ENCODE measurements at places on chromosomes 7 and 10.

DNA sequence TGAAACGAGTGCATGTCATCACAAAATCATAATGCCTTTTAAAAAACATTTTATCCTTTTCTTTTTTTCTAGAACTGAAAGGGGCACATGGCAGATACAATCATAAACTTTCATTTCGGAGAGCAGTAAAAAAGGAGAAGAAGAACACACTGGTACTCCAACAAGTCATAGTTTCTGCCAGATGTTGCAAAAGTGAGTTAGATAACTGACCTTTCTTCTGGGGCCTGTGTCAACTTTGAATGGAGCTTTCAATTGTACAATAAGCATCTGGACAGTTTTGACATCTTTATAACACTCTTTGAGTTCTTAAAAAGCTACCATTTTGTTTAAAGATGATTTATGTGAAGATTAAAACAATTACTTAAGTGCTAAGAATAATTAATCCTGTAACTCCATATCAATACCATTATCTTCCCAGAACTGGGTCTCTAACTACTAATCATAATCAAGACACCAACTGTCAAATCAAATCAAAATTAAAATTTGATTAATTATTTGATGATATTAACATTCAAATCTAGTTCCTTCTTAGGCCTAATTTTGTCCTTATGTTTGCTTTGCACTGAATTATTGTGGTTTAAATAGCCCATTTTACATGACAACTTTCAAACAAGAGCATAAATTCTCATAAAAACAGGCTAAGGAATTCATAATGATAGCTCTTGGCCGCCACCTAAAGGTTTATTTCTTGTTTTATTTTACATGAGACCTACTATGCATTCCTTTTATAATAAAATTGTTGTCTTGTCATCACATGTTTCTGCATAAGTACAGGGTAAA lies 19.5 kb upstream of the ITGB8 start:
- no peak for DNase-seq

GRCh38 chr10:24571870-24572450 lies 151.7 kb downstream of the ARHGAP21 start:
- DNase-seq, result no peak

DNA sequence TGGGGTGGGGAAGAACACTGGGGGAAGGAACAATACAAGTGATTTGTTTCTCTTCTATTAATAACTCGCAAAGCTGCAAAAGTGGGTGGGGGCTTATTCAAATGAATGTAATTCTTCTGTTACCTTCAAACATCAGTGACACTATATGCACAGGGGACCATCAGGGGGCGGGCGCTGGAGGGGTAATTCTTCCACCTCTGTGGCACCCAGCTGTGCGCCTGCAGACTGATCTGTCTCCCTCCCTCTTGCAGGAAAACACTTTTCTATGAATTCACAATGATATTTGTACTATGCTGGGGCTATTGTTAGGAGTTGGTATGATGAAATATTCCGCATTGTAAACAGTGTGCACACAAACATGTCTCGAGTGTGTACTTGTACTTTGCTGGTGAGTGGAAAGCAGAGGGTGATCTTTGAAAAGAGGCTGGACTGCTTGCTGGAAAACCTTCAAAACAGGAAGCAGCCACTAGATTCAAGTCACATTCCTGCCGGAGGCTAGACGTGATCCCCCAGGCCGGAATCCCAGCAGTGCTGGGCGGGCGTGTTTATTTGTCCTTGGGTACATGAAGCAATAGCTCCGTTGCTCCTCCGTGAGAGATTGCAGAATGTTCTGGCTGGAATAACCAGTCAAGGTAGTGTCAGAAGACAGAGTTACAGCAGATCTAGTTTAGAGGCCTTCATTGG lies 15.8 kb upstream of the BNIP3 start:
- no peak for DNase-seq

DNA sequence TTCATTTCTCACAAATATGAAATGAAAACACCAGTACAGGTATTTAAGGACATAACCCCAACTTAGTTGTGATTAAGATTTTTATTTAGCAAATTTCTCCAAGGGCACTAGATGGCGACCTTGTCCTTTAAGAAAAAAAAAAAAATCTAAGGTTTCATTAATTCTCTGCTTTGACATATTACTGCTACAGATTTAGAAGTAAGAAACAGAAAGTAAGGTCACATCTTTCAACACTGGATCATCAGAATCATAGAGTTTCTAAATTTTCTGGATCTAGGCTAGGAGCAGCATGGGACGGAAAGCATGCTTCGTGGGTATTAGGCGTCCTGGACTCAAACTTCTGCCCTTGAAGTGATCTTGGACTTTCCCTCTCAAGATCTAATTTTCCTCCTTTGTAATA lies 85.5 kb upstream of the PRKG1 start:
- peak; percentile 4 for DNase-seq

GRCh38 chr7:112257073-112257472 lies 50.6 kb downstream of the ZNF277 start:
- no peak for DNase-seq

GRCh38 chr7:35987016-35987415 lies 166.0 kb upstream of the EEPD1 start:
- no peak for DNase-seq

- DNase-seq, result no peak
Observed at GRCh38 chr10:123558651-123559050, 107.5 kb upstream of the GPR26 start.

DNA sequence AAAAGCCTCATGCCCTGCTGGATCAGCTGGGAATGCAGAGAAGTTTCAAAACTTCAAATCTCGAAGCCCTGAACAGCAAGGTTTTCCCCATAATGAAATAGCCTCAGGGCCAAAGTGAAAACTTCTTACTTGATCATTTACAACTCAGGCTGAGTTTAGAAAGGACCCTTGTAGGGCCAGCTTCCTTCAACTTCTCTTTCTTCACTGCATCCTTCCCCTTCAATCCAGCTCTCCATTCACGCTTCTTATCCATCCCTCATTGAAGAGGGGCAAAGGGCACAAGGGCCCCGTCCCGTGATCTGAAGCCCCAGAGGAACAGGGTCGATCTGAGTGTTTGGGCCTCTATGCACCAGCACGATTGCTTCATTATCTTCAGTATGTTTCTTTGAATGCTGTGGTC lies 392.2 kb upstream of the CELF2 start:
- DNase-seq, result no peak

GRCh38 chr7:78218876-78219275 lies 420.3 kb downstream of the PHTF2 start:
- DNase-seq, result no peak

DNA sequence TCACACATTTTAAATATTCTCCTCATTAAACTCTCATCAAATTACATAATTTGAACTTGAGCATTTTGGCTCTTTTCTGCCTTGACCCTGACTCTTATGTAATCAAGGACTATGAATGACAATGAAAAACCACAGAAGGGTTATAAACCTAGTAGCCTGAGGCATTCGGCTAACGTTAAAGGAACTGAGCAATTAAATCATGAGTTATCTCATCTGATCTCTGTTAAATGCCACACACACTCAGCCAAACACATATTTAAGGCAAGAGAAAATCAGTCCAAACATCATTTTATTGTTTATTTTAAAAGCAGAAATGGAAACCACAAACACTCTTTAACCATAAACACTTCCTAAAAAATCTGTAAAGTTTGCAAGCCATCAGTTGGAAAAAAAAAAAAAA lies 204.3 kb downstream of the DGKI start:
- DNase-seq, result peak; percentile 99

- DNase-seq, result no peak
Observed at GRCh38 chr7:46606761-46607160, 685.7 kb upstream of the IGFBP3 start.

GRCh38 chr10:34241226-34242000 lies 573.7 kb downstream of the PARD3 start:
- DNase-seq, result no peak

Data from COLO829 (cell line).